Fibroblast of skin of right biceps (primary cell): ENCODE measurements at places on chromosomes 4 and X.

- no peak for DNase-seq
Measured at GRCh38 chrX:69144838-69145680, 20.2 kb downstream of the PJA1 start.

- peak; percentile 11 for DNase-seq
Measured at GRCh38 chr4:66351761-66352160, 681.5 kb upstream of the EPHA5 start.

GRCh38 chr4:14321723-14322122 lies 680.6 kb upstream of the CPEB2 start:
- DNase-seq, result no peak

DNA sequence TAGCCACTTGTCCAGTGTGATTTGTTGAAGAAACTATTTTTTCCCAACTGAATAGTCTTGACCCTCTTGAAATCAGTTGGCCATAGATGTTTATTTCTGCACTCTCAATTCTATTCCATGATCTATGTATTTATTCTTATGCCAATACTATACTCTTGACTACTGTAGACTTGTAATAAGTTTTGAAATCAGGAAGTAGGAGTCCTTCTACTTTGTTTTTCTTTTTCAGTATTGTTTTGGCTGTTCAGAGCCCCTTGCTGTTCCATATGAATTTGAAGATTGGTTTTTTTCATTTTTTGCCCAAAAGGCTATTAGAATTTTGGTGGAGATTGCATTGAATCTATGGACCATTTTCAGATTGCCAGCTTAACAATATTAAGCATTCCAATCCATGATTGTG lies 10.2 kb downstream of the SAP30 start:
- DNase-seq, result no peak

GRCh38 chr4:2936773-2937145 lies 26.4 kb downstream of the NOP14 start:
- peak; percentile 67 for DNase-seq

DNA sequence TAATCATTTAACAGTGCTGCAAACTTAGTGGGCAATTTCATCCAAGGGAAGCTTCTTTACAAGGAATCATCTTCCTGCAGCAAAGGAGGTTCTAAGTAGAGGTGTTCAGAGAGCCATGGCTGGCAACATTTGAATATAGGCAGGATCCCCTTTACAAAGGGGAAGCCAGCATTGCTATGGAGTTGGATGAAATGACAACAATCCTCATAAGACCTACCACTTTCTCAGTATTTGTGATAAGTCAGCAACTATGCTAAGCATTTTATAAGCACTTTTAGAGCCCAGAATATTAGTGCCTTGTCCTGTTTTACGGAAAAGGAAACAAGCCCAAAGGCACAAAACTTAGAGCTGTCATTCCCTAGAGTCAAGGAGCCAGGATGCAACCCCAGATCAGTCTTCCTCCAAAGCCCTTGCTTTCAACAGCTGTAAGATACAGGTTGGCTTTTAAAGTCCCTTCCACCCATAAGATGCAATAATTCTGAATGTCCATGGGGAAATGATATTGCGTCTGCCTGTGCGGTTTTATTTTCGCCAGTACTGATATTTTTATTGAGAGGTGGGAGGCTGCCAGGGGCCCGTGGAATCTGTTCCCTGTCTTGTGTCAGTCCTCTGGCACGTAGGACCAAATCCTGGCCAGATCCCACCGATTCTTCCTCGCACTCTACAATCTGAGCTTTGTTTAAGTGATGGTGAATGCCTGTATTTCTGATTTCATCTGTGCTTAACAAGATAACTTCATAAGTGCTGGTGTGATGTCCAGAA lies 59.1 kb downstream of the SMIM20 start:
- peak; percentile 18 for DNase-seq

DNA sequence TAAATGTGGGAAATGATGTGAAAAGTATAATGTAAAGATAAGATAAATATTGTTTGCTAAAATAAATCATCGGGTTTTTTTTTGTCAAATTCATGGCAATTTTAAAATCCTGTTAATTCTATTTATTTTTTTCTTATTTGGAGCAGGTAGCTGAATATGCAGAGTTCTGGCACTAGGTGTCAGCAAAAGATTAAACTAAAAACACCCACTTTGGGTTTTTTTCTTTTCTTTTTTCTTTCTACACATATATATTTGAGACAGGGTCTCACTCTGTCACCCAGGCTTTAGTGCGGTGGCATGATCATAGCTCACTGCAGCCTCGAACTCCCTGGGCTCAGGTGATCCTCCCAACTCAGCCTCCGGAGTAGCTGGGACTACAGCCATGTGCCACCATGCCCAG lies 6.9 kb upstream of the RAP2C start:
- DNase-seq, result no peak

GRCh38 chr4:34318773-34319172 lies 1925.5 kb downstream of the ARAP2 start:
- DNase-seq, result no peak

- DNase-seq, result no peak
Measured at GRCh38 chr4:6858997-6859396, 50.6 kb upstream of the TBC1D14 start.

GRCh38 chrX:134406356-134407064 lies 53.5 kb upstream of the HPRT1 start:
- DNase-seq, result no peak

GRCh38 chr4:76012388-76012801 lies 5.1 kb upstream of the CXCL9 start:
- peak; percentile 31 for DNase-seq

DNA sequence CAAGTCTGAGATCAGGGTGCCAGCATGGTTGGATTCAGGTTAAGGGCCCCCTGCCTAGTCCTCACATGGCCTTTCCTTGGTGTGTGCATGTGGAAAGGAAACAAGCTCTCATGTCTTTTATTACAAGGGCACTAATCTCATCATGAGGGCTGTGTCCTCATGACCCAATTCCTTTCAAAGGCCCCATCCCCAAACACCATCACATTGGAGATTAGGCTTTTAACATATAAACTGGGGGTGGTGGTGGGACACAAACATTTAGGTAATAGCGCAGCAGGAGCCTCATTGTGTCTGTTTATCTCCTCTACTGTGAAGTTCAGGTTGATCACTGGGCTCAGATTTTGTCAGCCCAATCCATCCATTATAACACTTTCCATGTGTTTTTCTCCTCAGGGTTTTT lies 41.0 kb downstream of the BEX3 start:
- DNase-seq, result no peak

DNA sequence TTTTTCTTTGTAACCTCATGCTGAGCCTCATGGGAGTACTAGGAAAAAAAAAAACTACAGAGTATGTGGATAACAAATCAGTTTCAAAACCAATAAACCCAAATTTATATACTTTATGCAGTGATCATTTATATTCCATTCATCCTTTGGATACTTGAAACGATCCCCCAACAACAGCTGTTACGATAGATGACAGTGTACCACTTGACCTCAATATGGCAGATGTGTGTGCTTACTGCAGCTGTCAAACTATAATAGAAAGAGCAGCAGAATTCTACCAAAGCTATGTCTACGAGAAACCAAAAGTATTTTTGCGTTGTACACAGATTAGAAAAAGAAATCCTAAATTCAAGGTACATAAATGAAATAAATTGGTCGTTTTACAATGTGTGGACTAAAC lies 337.8 kb downstream of the PDGFC start:
- DNase-seq, result no peak

DNA sequence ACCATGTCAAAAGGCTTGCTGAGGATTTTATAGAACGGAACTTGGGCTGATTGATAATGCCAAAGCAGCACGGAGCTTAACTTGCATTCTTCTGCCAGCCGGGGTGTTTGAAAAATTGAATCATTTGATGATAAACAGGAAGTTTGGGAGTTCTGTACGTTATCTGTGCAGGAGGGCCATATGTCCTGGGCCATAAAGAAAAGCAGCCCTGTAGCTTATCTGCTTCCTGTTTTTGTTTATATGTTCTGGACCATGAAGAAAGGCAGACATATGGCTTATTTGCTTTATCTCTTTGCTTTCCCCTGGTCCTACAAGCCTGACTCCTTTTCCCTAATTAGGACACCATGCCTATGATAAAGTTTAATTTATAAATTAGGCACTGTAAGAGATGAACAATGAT lies 62.4 kb downstream of the HOPX start:
- no peak for DNase-seq

DNA sequence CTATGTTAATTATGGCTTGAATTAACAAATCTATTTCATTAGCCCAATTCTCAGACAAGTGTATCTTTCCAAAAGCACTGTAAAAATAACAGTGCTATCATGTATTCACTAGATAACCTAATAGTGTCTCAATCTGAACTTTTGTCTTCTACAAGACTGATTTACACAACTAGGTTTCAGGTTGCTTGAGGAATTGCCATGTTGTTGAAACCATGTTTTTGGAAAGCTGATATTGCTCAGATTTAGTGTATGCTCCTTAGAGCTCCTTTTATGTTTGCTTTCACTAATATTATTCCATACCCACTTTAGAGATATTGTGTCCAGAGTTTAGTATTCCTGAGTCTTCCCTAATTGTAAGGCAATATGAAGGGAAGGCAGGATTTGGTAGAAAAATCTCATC lies 70.6 kb downstream of the GPAT3 start:
- DNase-seq, result no peak

DNA sequence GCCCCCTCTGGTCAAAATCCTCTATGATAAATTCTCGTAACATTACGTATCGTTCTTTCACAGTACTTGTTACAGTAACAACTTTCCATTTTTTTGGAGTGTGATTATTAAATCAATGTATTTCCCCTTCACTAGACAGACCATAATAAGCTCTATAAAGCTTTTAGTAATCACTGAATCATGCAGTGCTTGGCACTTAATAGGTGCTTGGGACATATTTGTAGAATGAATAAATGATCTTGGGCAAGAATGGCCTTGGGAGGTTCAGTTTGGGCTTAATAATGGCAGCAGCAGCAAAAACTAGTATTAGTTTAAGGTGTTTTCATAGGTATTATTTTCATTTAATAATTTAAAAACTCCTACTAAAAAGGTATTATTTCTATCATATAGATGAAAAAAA lies 33.4 kb upstream of the SFRP2 start:
- DNase-seq, result no peak

- no peak for DNase-seq
Measured at GRCh38 chr4:186684889-186685309, 38.8 kb downstream of the FAT1 start.

DNA sequence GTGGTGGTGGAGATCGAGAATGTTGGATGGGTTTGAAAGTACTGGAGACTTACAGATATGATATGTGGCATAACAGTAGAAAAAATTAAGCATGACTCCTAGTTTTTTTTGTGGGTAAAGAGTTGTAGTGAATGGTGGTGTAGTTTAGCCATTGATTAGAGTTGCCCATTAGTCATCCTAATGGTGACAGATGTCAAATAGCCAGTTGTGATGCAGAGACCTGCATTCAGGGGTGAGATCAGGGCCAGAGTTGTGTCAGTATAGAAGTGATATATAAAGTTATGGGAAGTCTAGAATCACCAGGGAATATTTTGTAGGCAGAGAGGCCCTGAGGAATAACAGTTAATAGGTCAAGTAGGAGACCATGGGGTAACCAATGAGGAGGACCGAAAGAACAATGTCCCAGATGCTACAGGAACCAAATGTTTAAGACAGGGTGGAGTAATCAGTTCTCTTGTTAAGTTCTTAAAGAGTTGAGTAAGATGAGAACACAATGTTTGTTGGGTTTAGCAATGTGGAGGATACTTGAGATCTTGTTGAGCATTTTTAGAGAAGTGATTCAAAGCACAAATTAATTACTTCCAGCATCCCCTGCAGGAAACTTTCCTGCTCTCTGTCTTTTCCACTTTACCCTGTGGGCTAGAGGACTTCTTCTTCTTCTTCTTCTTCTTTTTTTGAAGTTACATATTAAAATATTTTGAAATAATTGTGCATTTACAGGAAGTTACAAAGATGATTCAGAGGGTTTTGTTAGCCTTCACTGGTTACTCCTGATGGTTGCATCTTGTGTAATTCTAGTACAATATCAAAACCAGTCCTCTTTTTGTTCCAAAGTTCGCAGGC lies 13.3 kb downstream of the SGMS2 start:
- peak; percentile 9 for DNase-seq

DNA sequence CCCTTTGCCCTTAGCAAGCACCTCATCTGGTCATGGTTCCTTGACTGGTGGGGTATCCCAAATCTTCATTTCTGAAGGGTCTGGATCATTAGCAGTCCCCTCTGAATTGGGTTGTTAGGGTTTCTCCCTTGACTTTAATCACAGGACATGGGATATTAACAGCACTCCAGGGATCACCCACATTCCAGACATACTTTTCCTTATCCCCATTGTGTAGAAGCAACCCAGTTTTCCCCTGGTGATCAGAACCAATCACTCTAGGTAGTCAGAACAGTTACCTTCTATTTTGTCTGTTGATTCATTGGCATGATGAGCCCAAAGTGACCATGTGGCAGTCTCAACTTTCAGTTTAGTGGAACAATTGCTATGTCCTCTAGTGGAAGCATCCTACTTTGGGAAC lies 29.1 kb upstream of the GRSF1 start:
- DNase-seq, result no peak

DNA sequence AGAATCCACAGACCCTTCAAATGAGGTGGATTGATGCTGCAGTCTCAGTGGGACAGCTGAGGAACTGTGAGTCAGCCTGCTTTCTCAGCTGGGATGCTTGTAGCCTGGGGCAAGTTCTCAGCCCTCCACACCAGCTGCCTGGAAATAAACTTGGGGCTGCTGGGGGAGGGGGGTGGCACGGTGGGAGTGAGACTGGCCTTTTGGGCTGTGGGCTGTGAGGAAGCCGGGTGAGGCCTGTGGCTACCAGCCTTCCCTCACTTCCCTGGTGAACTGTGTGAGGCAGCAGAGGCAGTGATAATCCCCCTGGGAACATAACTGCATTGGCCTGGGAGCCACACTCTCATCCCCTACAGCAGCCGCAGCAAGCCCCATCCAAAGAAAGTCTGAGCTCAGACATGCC lies 114.5 kb upstream of the GUCY1A1 start:
- peak; percentile 15 for DNase-seq

DNA sequence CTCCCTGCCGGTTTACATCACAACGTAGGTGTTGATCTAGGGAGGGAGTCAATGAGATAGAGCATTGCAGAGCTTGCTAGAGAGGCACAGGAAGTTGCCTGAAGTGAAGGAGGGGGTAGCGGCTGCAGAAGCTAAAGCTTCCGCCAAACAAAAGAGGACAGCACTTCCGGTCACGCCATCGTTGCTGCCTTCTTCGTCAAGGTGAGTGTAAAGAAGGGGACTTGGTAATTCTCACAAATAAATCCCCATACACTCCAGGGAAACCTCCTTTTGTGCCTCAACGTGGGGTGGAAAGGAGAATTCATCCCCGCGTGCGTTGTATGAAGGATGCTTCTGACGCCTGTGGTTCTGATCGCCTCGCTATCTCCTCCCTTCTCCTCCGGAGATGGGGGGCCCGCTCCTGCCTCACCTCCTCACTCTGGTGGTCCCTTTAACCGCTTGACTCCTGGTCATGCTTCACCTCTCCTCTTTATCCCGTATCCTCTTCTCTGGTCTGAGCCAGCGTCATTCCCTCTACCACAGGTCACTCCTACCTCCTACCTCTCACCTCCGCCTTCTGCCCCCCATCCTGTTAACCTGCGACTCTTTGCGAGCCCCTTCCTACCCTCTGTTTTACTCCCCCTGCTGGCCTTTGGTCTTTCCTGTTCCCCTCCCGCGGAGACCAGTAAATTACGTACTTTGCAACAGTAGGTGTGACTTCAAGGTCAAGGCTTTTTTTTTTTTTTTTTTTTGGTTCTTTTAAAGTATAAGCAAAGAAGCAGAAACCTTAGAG lies 59.9 kb downstream of the GSPT2 start:
- peak; percentile 67 for DNase-seq

GRCh38 chr4:39068907-39069306 lies 6.9 kb downstream of the KLHL5 start:
- no peak for DNase-seq

GRCh38 chr4:104279744-104280143 lies 214.9 kb downstream of the CXXC4 start:
- DNase-seq, result no peak

- no peak for DNase-seq
Measured at GRCh38 chr4:153449338-153449737, 16.8 kb upstream of the TMEM131L start.
